Cardiac fibroblast (primary cell): ENCODE measurements at places on chromosomes 11 and 22.

- no peak for DNase-seq
Measured at GRCh38 chr11:117681438-117681837, 115.6 kb downstream of the DSCAML1 start.

DNA sequence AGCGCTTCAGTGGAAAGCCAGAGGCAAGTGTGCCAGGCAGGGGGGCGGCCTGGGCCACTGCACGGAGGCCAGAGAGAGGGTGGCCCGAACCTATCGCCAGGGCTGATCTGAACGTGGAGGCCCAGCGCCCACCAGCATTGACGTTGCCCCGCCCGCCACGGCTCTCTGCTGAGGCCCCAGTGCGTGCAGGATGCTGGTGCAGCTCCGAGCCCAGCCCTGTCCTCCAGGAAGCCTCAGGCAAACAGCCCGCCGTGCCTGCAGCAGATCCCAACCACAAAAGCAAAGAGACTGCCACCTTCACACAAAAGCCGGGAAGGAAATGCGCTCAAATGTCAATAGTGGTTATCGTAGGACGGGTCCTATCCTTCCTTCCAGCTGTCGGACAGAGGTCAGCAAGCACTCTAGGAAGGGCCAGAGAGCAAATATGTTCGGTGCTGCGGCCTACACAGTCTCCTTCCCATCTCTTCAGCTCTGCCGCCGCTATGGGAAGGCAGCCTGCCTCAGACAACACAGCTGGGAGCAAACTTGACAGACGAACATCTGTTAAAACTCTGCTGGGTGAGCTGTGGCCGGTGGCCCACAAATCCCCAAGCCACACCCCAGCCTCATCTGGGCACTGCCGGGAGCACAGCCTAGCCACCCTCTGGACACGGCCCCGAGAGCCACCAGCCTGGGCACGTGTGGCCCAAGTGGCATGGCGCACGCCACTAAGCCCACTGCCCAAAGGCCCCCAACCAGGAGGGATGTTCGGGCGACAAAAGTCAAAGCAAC lies 146.2 kb downstream of the CRYBB2 start:
- no peak for DNase-seq

DNA sequence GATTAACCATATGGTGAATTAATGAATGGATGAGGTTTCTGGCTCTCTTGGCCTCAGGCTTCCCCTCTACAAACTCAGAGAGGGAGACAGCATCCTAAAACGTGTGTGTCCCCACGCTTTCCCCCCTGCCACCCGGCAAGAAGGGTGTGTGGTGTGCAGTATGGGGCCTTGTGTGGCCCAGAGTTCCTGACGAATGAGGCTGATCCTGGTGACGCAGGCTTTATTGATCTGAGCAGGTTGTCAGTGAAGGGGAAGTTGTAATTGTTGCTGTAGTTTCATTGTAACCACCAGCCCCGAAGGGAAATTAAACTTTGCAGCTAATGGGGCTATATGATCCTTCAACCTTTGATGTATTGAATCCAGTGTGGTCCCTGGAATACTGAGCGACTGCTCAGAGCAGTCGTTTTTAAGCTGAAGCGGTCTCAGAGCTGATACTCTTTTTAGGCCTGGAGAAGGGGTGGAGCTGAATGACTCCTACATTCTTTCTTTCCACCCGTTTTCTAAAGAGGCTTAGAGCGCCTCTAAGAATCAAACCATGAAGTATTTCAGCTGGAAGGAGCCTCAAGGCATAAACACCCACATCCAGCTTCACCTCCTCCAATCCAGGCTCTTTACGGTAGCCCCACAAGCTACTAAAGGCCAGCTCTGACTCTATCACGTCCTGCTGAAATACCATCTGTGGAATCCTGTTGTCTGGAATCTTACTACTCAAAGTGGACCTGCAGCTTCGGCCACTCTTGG lies 284.7 kb downstream of the MIAT start:
- DNase-seq, result no peak

- DNase-seq, result no peak
Measured at GRCh38 chr11:11155962-11156815, 196.9 kb downstream of the CSNK2A3 start.

DNA sequence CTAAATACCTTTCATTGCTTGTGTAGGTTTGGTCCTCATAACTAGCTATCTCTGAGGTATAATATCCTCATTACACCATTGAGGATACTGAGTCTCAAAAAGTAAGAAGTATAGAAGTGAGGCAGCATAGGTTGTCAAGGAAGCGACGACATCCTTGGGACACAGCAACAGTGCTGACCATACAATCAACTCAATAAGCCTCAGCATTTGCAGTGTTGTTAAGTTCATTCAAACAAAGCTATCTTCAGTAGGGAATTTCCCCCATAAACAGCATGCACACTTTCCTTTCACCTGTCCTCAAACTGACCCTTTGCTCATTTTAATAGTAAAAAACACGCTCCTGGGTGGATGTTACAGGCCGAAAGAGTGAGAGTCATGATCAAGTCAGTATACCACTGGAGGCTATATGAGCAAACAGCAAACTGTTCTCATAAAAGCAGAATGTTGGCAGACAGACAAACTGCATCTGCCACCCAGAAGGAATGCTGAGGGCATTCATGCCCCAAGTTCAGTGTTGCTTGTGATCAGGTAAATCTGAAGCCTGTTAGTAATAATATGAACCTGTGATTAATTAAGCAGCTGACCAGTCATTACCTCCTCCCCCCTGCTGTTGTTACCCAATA lies 756.2 kb upstream of the TENM4 start:
- DNase-seq, result no peak
